ENCODE measurements at places on chromosomes 1 and 21.

DNA sequence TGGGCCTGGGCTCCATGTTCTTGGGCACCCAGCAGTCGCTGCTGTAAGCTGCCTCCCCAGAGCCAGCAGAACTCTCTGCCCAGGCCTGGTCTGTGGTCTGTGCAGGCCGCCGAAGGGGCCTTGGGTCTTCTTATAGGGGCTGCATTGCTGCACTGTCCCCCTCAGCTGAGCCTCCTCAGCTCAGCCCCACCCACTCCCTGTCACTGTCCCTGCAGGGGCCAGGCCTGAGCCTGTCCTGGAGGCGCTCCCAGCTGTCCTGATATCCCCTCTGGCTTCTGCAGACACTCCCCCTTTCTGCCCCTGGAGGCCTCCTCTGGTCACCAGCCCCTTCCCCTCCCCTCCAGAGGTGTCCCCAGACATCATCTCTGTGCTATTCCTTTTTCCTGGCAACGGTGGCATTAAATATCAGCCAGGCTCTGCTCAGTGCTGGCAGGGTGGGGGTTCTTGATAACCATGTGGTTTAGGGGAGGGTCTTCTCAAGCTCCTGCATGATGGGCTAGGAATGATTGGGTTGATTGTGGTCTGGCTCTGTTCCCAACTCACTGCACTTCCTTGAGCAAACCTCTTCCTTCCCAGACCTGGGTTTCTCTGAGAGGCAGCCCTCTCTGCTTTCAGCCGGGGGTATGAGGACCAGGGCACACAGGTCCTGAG is 3.7 kb upstream of the FOXO6 start:
- no peak for DNase-seq

- DNase-seq: no peak
These were observed 32.2 kb upstream of the PALMD start for GRCh38 chr1:99613716-99614115.

DNA sequence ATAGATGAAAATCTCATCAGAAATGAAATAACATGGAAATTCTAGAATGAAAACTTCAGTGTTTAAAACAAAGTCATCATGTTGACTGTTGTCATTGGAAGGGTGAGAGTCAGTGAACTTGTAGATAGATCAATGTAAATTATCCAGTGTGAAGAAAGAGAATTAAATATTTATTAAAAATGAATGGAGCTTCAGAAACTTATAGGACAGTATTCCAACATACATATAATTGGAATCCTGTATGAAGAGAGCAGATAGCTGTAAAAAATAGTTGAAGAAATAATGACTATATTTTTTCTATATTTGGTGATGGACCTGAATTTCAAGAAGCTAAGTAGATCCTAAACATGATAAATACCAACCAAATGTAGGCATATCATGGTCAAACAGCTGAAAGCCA is 60.0 kb downstream of the MAN1A2 start:
- DNase-seq: no peak

GRCh38 chr1:116605315-116605714 is 34.5 kb upstream of the CD58 start:
- DNase-seq: no peak

DNA sequence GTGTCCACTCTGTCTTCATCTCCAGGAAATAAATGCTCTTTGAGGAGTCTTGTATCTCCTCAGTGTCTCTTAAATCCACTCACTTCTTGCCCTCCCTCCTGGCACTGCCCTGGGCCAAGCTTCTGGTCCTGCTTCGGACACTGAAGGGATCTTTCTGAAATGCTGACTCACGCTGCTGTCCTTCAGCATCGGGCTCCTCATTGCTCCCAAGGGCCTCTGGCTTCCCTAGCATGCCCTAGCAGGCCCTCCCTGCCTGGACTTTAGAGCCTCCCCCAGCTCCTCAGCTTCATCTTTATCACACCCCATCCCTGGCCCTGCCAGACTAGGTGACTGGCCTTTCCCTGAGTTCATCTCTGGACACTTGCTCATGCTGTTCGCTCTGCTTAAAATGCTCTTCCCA is 96.6 kb downstream of the FOXD2 start:
- no peak for DNase-seq

- DNase-seq: no peak
These were observed 2.5 kb downstream of the RHOC start for GRCh38 chr1:112704391-112704933.

DNA sequence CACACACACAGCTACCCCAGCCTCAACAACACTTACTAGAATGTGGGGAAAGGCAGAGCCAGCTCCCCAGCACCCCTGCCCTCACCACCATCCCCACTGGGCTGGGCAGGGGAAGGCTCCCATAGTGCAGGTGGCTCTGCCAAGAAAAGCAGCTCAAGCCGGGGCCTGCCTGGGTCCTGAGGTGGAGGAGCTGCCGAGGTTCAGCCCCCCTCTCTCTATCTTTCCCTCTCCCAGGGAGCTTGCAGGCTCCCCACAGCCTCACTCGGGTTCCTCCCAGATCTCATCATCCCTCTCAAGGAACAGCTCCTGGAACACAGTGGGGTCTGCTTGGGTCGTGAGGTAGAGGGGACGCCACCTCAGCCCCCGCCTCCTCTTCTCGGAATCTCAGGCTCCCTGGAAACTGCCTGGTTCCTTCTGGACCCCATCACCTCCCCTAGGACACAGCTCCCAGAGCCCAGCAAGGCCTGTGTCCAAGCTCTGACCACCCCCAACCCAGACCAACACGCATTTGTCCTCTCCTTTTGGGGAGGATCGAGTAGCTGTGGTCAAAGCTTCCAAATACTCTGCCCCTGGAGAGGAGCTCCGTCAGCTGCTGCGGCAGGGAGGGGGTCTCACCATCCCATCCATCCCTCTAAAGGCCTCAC is 704 bp downstream of the S100A16 start:
- DNase-seq: no peak

GRCh38 chr1:170692866-170693575 is 29.1 kb downstream of the PRRX1 start:
- DNase-seq: no peak

DNA sequence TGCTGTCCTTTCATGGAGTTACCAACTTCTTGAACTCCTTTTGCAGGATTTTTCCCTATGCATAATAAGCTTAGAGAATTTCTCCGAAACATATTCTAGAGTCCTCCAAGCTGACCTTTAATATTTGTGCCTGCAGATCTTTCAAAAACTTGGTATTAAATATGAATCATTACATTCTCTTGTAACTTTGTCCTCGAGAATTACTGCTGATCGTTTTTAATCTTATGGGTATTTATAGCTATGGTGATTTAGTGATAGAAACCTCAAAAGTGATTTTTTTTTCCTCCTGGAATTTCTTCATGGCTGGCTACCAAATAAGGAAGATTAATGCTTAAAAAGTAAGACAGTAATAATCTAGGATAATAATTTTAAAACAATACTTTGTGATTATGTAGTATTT is 39.1 kb downstream of the MAP3K21 start:
- no peak for DNase-seq

DNA sequence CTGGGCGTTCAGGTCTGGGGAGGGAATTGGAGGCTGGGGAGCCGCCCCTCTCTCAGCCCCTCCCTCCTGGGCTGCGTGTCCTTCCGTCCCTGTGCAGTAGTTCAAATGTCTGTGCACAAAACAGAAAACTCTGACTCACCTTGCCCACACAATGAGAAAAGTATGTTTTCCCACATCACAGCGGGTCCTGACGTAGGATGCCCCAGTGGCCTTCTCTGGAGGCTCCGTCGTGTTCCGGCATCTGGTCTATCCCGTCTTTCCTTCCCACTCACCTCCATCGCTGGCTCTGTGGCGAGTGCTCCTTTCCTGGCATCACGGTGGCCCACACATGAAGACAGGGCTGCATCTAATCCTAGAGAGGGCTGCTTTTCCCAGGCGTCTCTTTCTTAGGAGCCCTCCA is 224.0 kb downstream of the KAZN start:
- DNase-seq: no peak

GRCh38 chr1:23472351-23473036 is 11.5 kb downstream of the ASAP3 start:
- DNase-seq: no peak

DNA sequence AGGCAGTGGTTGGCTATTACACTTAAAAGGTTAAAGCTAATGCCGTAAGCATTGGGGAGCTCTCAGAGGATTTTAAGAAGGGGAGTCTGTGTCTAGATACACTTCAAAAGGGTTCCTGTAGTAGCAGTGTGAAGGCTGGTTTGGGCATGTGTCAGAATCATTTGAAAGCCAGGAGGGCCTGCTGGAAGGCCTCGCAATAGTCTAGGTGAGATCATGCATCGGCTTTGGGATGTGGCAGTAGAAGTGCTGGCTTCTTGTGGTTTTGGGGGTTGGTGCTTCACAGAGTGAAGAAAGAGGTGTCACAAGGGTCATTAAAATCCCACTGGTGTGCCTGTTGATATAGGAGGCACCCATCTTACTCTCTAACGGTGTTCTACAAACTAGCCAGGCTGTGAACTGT is 85.7 kb downstream of the ST6GALNAC3 start:
- no peak for DNase-seq

- DNase-seq: no peak
These were observed 24.2 kb downstream of the KCNN3 start for GRCh38 chr1:154845879-154846278.

DNA sequence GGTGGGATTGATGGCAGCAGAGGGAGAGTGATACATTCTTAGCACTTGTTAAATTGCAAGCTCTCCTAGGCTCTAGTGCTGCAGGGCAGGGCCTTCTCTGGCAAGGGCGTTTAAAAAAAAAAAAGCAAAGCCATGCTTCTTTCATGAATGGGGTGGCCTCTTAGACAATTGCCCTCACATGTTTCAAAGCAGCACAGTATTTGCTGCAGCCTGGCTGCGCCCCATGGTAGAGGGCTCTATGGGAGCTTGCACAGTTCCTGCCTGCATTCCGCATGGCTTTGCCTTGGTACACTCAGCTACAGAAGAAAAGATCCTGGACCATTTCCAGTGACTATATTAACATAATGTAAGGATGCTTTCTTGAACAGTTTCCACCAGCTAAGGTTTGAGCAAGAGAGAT is 267.2 kb downstream of the ZNF648 start:
- no peak for DNase-seq

GRCh38 chr21:45972353-45972715 is 9.2 kb upstream of the COL6A1 start:
- DNase-seq: no peak

DNA sequence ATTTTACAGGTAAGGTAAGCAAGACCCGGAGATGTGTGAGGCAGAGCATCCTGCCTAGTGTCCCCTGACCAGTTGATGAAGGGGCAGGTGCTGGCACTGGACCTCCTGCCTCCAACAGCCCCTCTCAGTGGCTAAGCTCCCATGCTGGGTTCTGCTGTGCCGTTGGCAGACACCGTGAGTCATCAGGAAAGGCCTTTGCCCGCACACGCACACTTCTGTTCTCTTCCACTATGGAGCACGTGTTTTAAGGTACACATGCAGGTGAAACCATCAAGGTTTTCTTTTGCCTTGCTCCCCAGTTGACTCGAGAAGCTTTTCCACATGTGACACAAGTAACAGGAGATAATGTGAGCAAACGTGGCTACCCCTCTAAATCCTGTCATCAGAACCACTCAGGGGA is 207.9 kb downstream of the RRAGC start:
- no peak for DNase-seq

DNA sequence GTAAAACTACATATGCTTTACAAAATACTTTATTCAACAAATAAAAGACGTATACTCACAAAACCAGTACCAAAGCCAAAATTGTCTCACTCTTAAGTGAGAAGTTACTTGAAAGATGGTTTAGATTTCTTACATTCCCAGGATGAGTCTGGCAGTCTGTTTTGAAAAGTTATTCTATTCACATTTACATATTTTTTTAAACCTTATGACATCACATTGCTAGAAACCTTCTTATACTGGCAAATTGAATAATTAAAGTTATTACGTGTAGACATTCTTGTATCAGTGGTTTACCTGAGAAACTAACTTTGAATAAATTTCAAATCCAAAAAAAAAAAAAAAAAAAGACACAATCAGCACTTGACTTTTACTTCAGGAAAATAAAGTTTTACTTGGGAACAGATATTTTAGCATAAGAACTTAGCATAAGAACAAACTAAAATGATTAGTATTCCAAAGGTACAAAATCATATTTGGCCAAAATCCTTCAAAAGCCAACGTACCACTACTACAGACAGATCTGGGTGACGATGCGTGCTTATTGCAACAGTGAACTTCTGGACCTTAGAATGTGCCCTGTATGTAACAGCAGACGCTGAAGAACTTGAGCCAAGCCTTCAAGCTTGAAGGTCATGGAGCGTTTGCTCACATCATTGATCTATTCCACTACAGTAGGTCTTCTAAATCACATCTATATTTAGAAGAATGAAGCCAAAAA is 2.5 kb downstream of the CDC42BPA start:
- DNase-seq: no peak

GRCh38 chr1:10624256-10625050 is 149.7 kb downstream of the PEX14 start:
- no peak for DNase-seq

GRCh38 chr1:154896771-154897286 is 26.7 kb upstream of the KCNN3 start:
- DNase-seq: no peak

DNA sequence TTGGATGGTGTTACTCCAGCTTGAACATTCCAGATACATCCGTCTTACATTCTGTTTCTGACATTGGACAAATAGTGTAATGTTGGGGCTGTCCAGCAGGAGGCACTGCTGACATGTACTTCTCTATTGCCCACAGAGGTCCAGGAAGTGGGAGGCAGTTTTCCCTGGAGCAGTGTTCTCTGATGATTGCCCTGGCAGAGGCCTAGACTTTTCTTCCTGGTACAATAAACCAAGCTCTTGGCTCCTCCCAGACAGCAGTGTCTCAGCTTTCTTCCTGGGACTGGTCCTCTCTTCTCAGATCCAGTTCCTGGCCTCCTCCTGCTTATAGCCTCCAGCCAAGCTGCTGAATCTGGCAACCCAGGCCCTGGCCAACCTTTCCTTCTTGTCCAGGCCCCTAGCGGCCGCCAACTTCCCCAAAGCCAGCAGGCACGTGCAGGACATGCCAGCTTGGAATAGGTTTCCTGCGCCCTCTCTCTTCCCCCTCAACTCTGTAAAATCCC is 14.9 kb upstream of the IFNLR1 start:
- peak; percentile 60 for DNase-seq

- DNase-seq: no peak
These were observed 31.4 kb downstream of the DDR2 start for GRCh38 chr1:162663589-162664106.

DNA sequence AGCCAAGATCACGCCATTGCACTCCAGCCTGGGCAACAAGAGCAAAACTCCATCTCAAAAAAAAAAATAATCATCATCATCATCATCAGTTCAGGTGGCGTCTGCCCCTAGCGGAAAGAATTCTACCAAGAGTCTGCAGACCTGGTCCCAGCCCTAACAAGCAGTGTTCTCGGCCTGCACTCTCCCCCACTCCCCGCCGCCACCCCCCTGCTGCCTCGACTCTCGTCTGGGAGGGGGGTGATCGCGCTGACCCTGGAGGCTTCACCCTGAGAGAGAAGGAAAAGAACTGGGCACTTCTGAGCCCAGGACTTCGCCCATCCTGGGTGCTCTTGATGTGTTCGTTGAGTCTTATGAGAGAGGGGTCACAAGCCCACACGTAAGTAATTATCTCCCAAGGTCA is 160.1 kb upstream of the TMEM51 start:
- no peak for DNase-seq

All from CD4-positive, alpha-beta T cell treated with Interleukin-2 at 100 ng/mL for 4 hours (primary cell).